ENCODE measurements at places on chromosomes 2 and 18.
A peak's percentile ranks its signal among the peaks of the same experiment; 100 is the strongest.

GRCh38 chr2:168691221-168691620 lies 111.2 kb upstream of the NOSTRIN start:
- DNase-seq, result peak; percentile 16

GRCh38 chr2:227513113-227513512 lies 41.2 kb downstream of the AGFG1 start:
- DNase-seq, result no peak

- no peak for DNase-seq
These were observed 172.3 kb downstream of the ICOS start for GRCh38 chr2:204108781-204109295.

DNA sequence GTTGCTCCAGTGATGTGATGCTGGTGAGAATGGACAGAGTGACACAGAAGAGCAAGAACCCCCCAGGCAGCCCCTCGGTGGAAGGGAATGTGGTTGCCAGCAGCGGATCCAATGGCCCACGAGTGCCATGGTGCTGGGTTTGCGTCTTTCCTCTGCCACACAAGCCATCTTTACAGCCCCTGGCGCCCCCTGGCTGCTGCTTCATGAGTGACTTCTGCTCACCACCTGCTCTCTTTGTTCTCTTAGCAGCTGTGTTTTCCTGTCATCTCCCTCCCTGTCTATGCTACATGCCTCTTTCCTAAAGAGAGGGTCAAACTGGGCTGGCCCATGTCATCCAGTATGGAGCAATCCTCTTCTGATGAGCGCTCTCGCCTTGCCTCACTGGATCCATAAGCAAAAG lies 300.0 kb upstream of the SMIM21 start:
- DNase-seq, result peak; percentile 56

GRCh38 chr2:144701259-144701658 lies 181.3 kb upstream of the ZEB2 start:
- no peak for DNase-seq

GRCh38 chr2:66170744-66171330 lies 264.1 kb upstream of the MEIS1 start:
- no peak for DNase-seq

DNA sequence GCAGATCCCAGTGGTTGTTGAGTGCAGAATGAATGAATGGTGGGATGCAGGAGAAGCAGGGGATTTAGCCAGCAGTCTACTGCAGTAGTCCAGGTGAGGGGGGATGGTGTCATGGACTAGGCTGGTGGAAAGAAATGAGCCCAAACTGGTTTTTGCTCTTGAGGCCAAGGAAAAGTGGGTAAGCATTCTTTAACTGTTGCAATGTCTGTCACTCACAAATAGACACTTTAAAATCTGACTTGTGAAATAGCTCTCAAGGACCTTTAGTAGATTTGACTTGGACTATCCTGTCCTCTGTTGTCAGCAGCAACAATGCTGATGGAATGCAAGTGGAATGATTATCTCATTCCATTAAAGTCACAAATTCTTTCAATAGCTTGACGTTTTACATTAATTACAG lies 37.5 kb upstream of the STK17B start:
- DNase-seq, result no peak

- peak; percentile 69 for DNase-seq
These were observed 68.4 kb upstream of the MSH2 start for GRCh38 chr2:47334356-47335136.

GRCh38 chr2:231900486-231900942 lies 25.7 kb downstream of the NPPC start:
- DNase-seq, result peak; percentile 45

DNA sequence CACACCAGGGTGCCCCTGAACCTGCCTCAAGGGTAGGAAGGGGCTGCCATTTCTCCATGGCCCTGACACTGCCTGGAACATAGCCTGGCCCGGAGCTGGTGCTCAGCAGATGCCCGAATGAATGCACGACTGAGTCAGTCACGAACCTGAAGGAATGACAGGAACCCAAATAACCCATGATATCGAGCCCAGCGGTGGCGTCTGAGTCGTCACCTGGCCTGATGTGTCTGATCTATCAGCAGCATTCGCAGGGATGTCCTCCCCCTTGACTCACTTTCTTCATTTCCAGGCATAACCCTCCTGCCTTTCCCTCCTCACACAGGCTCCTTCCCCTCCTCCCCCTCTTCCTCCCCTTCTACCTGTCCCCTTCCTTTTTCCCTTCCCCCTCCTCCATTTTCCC lies 52.1 kb upstream of the SMAD7 start:
- no peak for DNase-seq

GRCh38 chr2:21333684-21334083 lies 209.9 kb downstream of the TDRD15 start:
- no peak for DNase-seq

- no peak for DNase-seq
These were observed 224.8 kb downstream of the SOCS6 start for GRCh38 chr18:70513502-70514171.

DNA sequence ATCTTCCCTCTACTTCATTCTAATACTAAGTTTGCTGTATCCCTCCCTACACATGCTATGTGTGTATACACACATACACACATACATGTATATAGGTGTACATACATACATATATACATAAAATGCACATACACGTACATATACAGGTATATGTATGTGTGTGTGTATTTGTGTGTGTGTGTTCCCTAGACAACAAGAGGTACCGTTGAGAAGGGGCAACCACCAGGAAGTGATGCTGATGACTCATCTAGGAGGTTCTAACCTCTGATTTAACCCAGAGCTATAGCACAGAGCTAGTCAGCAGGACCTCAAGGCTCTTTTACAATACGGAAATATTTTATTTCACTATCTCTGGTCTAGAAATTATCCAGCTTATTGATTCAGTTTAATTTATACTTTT lies 139.2 kb downstream of the LAMA3 start:
- DNase-seq, result no peak

- no peak for DNase-seq
These were observed 736.1 kb downstream of the GALR1 start for GRCh38 chr18:77985526-77986281.

GRCh38 chr2:195164930-195165329 lies 492.1 kb upstream of the SLC39A10 start:
- no peak for DNase-seq

DNA sequence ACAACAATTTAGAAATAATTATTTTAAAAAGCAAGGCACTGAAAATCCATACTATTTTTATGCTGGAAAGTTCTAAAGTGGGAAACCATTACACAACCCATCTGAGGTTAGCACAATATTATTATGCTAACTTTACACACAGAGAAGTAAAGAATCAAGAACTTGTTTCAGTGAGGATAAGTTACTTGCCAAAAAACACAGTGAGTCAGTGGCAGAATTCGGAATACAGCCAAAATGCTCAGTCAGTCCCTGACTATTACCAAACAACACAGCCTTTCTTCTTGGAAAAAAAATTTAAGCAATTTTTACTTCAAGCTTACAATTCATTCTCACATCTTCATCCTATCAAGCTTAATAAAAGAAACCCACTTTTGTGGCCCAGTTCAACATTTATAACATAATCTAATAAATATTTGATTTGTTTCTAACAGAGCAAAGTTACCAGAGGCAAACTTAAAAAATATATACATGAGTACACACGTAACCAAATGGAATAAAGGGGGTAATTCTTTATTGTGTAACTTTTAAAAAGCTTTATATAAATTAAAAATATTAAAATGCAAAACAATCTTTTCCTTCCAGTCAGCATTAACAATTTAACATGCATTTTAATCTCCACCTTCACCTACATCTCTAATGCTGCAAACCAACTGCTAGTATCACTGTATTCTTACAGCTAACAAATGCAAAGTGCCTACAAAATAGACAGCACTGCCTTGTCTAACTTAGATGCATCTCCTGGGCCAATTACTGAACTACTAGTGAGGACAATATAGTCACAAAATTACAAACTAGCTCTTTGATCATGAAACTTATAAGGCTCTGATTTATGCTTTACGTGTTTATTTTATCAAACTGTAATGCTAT lies 55.2 kb downstream of the CCDC88A start:
- peak; percentile 14 for DNase-seq

DNA sequence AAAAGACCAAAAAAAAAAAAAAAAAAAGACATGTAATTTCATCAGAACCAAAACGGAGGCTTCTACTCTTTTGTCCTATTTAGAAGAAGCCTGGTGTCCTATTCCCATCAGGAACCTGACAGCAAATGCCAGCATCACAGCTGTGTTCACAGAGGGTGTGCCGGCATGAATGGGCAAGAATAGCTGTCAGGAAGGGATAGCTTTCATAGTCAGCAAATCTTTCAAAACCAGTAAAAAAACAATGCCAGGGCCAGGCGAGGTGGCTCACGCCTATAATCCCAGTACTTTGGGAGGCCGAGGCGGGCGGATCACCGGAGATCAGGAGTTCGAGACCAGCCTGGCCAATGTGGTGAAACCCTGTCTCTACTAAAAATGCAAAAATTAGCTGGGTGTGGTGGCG lies 231.8 kb upstream of the PXDN start:
- no peak for DNase-seq

- no peak for DNase-seq
These were observed 8.6 kb downstream of the VRK2 start for GRCh38 chr2:58055033-58055786.

DNA sequence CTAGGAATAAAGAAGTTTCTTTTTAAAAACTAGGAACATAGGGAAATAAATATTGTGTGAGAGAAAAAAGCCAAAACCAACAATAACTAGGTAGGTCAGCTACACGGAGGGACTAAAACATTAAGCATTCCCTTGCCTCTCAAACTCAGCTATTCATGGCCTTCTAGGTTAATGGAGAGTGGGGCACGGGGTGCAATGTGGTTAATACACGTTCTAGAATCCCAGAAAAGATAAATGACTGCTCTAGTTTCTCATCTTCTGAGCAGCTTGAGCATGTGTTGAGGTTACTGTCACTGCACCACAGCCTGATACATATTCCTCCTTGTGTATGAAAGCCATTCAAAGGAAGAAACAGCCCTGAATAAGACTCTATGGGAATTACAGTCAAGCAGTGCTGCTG lies 31.4 kb downstream of the SLC8A1 start:
- DNase-seq, result no peak

DNA sequence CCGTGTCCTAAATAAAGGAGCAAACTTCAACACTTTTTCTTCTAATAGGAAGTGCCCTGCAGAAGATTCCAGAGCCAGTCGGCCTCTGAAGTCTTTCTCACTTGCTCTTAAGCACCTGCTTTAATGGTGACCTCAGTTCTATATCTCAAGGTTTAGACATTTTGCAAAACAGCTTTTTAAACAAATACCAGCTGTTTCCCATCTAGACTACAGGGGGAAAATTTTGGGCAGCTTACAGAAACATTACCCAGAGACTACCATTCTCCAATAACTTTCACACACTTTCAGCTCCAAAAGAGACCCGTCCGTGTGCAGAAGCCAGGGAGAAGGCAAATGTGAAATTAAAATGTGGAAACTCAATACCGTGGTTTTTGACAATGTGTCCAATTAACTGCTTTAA lies 285.3 kb upstream of the CCDC68 start:
- DNase-seq, result no peak

DNA sequence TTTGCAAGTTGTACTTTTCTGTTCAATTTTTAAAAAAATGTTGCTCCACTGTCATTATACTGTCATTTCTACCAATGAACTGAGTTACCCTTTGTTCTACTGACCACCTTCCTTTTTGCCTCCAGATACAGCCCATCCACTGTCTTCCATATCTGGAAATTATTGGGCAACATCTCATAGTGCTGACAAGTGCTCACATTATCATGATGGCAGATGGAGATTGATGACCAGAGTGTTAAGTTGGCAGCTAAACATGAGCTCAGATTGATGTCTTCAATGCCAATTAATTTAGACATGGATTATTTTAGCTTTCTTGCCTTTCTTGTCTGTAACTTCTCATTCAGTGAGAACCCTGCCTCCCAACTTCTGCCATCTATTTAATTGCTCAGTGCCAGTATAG lies 76.6 kb downstream of the KIAA1328 start:
- DNase-seq, result no peak

DNA sequence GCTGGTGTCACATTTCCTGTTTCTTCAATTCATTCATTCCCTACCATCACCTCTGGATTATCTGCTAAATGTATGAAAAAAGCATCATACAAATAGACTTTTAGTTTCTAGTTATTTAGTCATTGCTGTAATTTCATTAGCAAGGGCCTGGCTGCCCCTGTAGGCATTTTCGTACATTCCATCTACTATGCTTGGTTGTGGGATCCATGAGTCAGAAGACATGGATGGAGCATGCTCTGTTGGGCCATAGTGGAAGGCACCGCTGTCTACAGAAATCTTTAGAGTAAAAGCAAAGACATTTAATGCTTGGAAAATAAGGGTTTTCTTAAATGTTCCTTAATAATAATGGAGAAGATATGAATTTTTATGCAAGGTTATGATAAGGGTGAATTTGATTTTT lies 324.8 kb upstream of the MEIS1 start:
- DNase-seq, result no peak

GRCh38 chr2:241795021-241795999 lies 13.7 kb upstream of the NEU4 start:
- DNase-seq, result no peak
